Activated CD4-positive, alpha-beta T cell treated with anti-CD3 and anti-CD28 coated beads for 48 hours (primary cell): ENCODE measurements at places on chromosomes 3 and 15.

GRCh38 chr15:68204776-68205557 lies at the start of gene CALML4:
CALML4 (minus strand) TSS chr15:68205332; CDS start chr15:68205247, 85 bp downstream.
- DNase-seq, result no peak

DNA sequence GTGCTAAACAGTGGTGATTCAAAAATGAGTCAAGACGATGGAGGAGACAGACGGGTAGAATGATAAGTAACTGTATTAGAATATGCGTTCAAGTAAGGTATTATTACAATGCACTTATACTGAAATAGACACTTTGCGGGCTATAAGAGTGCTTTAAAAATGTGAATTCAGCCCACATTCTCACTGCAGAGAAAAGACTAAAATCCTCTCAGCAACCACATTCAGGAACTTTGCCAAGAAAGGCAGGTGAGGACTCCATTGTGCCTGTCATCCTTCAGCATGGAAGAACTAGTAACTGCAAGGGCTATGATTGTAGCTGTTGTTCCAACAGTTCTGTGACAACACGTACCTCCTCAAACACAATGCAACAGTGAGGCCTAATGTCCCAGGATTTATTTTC lies 272.0 kb downstream of the RORA start:
- DNase-seq, result no peak

GRCh38 chr15:95567686-95568085 lies 762.8 kb upstream of the NR2F2 start:
- DNase-seq, result no peak

GRCh38 chr3:94967196-94967595 lies 904.3 kb downstream of the NSUN3 start:
- no peak for DNase-seq

- no peak for DNase-seq
These were observed 228.7 kb downstream of the VPS13C start for GRCh38 chr15:61831505-61831921.

DNA sequence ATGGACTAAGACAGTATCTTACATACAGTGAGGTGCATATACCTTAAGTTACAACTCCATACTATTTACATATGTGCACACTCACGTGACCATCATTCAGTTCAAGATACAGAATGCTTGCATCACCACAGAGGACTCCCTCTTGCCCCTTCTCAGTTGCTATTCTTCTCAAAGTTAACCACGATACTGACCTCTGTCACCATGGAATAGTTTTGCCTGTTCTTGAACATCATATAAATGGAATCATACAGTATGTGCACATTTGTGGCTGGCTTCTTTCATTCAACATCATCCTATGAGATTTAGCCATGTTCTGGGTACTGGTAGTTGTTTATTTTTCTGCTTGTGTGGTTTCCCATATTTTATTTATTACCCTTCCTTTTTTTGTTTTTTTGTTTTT lies 10.4 kb upstream of the ZSCAN2 start:
- DNase-seq, result no peak

DNA sequence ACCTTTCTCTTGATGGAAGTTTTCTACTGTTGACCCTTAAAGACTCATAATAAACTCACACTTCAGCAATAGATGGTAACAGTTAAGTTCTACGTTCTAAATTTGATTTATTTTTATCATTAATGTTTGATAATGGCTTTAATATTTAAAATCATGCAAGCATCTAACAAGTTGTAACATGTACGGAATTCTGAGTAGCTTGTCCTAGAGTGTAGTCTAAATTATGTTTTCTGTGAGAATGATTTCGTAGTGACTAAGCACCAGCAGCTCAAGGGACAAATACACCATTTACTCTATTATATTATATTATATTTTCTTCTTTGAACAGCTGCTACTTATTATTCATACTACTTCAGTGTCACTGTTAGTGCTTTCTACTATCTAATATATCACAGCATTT lies 345.6 kb downstream of the NLGN1 start:
- DNase-seq, result no peak

DNA sequence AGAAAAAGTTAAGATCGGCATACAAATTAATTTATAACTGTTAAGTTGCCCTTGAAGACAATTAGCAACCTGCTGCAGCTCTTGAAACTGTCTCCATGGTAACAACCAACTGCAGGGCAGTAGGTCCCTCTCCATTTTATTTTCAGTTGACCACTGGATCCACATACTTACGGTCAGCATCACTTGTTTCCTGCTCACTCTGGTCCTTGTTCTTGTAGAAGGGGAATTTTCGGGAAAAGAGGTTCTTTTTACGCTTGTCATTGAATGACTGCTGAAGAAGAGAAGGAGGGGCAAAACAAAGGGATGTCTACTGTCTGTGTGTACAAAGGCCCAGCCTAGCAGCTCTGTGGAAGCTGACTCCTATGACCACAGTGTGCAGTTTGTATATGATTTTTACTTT lies 46.8 kb upstream of the MELTF start:
- no peak for DNase-seq

GRCh38 chr3:13041113-13041776 lies 32.0 kb downstream of the IQSEC1 start:
- DNase-seq, result no peak

- DNase-seq, result no peak
These were observed 190.1 kb downstream of the FAM43A start for GRCh38 chr3:194875581-194876402.

GRCh38 chr3:177426106-177426877 lies 229.0 kb upstream of the TBL1XR1 start:
- no peak for DNase-seq

DNA sequence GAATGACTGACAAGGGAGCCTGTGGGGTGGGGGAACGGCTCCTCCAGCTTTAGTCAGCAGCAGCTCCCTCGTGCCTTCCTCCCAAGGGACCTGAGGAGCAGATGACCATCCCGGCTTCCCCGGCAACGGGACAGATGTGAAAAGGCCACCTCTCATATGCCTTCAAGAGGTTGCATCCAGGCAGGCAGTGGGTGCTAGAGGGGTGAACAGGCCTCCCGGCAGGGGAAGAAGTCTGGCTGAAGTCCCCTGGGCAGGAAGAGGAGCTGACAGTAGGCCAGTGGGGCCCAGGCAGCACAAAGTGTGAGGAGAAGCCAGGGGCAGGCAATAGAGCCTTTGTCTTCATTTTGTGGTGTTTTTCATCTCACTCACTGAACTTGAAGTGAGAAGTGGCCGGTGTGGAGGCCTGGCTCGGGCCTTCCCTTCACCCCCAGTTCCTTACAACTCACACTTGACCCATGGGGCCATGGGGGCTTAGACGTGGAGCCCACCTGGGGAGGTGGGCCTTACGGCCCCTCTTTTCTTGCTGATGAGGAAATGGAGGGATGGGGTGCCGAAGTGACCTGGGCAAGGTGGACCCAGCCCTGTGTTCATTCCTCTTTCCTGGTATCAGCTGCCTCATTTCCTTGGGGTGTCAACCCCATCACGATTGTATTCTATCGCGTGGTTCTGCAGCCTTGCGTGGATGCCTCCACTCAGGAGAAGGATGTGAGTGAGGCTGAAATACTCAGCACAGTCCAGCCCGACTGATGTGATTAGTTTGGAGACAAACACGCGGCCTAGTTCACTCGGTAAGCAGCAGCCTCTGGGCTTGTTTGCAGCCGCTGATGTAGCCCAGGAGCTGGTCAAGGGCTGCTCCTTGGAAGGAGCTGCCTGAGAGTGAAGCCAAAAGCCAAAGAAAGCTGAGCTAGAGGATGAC lies 115.5 kb upstream of the ALDH1A3 start:
- DNase-seq, result no peak

- no peak for DNase-seq
These were observed 9.0 kb downstream of the P2RY1 start for GRCh38 chr3:152843955-152844354.

DNA sequence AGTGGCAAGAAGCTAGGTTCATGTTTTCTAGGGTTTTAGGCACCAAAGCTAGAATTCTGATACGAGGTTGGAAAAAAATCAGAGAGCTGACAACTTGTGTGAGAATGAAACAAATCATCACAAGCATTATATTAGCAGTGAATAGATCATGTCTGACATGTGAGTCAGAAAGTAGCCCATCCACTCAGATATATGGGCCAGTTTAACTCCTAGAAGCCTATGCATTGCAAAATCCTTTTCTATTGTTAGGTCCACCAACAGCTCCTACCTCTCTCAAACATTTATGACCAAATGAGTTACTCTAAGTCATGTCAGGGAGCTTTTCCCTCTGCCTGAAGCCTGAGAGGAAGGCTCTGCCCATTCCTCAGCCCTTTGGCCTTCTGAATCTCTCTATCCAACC lies 44.0 kb downstream of the KBTBD12 start:
- no peak for DNase-seq

DNA sequence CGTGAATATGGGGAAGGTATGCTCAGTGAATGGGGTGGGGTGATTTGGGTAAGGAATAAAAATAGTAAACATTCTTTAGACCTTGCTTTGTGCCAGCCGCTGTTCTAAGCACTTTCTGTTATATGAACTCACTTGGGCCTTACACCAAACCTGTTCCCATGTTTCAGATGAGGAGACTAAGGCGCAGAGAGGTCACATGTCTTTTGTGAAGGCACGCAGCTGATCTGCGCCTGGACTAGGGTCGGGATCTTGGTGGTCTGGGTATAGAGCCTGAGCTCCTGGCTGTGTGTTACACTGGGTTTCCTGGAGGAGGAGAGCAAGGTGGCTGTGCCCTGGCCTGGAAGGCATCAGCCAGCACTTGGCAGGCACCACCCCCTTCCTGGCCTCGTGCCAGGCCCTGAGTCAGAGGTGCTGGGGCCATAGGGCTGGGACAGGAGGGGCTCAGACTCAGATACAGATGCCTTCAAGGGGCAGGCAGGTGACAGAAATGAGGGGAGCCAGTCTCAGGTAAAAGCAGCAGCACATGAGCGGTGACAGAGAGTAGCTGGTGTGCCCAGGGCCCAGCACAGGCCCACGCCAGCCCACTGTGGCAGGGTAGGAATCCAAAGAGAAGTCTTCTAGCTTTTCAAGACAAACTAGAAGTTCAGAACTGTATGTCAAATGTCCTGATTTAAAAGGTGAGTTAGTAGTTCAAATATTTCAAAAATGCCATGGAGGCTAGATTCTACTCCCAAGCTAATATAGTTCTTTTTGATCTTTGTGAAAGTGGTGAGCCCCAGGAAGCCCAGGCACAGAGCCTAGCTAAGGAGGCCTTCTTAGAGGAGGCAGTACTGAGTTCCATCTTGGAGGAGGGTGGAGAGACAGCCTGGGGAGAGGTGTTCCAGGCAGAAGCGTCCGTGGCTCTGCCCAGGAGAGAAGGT lies 83.1 kb downstream of the DNAJB8 start:
- peak; percentile 58 for DNase-seq

DNA sequence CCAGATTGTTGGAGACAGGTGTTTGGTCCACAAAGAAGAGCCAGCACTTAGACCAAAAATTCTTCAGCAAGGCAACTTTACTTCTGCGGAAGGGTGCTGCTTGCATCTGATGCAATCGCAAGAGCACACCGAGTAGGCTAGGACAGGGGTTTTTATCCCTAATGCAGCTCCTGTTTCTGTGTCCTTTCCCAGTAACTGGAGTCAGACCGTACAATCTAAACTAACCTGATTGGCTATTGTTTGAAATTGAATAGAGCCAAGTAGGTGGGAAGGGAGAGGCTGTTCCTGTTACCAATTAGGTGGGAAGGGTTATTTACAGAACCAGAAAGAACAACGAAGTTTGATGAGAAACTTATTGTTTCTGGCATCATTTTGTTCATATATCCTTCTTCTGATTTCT lies 77.6 kb downstream of the CHCHD4 start:
- DNase-seq, result no peak

DNA sequence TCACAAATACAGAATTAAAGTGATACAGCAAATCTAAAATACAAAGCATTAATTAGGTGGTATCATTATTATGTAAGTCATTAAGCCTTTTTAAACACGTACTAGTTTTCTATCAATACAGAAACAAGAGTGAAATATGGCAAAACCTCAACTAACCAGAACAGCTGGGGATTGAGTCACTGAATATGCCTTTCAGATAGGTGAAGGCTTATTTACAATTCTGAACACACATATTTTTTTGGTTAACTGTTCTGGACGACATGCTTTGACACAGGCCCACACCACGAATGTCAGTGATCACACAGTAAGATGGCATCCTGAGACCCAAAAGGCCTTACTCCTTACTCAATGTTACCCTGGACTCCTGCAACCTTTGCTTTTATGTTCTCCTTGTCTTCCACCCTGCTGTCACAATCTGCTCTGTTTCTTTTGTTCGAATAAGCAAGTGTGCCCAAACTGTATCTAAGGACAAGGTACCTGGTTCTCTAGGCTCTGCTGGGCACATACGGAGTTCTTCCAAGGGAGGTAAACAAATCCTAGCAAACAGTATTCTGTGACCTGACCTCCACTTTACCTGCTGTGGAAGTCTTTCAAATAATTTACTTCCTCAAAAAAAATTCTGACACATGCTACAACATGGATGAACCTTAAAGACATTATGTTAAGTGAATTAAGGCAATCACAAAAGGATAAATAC lies 7.0 kb downstream of the SFMBT1 start:
- no peak for DNase-seq

DNA sequence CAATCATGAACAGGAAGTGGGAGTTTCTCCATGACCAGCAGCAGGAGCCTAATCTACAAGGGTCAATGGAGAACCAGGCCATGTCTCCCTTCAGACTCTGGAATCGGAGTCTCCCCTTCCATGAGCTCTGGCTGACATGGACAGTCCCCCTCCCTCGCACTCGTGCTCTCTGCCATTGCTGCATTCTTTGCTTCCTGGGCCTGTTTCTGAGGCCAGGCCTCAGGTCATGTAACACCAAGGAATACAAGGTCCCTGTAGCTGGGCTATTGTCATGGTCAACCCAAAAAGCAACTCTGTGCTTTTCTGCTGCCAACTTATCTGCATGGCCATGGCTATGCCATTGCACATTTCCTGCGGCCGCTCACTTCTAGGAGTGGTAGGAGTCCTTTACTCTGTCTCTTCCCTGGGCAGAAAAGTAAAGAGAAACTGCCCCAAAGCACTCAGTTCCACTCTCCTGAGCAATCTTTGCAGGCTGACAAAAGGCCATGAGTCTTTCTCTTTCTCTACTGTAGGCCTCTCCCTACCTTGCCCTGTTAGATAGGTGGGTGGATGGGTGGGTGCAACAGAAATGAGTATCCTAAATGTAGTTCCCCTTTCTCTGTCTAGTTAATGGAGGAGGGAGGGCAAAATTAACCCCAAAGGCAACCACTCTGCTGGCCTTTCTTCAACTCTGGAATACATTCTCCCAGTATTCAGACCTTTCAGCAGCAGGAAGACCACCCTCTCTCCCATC lies 40.8 kb upstream of the PROK2 start:
- no peak for DNase-seq

GRCh38 chr3:160245261-160245800 lies 20.1 kb downstream of the C3orf80 start:
- DNase-seq, result no peak

GRCh38 chr3:102979682-102980354 lies 545.0 kb downstream of the ZPLD1 start:
- DNase-seq, result no peak

DNA sequence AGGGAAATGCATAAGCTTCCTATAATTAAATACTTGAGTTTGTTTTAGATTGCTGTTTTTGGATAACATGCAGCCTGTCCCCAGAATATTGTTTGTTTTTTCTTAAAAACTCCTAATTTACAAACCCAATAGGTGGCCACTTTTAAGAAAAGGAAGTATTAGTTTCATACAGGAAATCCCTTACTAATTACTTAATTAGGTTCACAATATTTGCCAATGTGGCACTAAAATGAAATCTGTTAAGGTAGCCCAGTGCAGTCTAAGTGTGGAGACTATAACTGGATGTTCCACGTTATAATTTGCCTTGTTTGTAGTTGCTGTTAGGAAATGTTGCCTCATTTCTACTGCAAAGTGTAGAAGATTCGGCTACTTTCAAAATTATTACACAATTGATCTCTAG lies 195.8 kb downstream of the BBX start:
- no peak for DNase-seq
